ENCODE measurements at places on chromosomes 7 and 10.

- DNase-seq = no peak
Observed at GRCh38 chr10:34031400-34031799, 696.9 kb upstream of the NRP1 start.

GRCh38 chr10:48447356-48448215 is 141.1 kb downstream of the MAPK8 start:
- DNase-seq = no peak

DNA sequence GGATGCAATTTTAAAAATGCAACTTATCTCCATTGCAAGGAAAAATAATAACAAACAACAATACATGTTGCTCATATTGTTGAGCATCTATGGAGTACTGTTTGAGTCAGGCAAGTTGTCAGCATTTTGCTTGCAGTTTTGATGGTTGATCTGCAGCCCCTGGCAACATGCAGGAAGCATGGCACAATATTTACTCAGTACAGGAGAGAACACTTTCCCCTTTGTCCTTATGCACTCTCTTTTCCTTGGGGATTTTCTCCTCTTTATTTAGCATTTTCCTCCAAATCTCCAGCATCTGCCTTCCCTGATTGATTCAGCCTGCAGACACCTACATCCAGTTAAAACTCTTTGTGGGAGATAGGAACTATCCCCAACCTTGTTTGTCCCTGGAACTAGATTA is 620.5 kb upstream of the LRRN3 start:
- no peak for DNase-seq

- DNase-seq = no peak
Observed at GRCh38 chr7:129845178-129845971, 107.4 kb downstream of the UBE2H start.

GRCh38 chr7:56493196-56493595 is 377.0 kb upstream of the NUPR2 start:
- DNase-seq = no peak

Measured in smooth muscle cell of the brain vasculature (primary cell).